NCI-H446 (cell line): ENCODE measurements at places on chromosomes 6 and 20.

DNA sequence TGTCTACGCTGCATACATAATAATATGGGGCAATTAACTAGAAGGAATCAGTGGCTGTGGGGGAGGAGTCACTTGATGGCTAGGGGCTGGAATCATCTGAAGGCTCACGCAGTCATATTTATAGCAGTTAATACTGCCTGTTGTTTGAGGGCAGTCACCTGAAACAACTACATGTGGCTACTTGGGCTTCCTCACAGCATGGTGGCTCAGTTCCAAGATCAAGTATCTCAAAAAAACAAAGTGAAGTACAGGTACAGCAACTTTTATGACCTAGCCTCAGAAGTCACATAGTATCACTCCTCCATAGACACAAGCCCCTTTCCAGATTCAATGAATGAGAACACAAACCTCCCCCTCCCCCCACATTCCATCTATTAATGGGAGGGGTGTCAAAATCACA is 63.7 kb downstream of the STX11 start:
- no peak for DNase-seq

DNA sequence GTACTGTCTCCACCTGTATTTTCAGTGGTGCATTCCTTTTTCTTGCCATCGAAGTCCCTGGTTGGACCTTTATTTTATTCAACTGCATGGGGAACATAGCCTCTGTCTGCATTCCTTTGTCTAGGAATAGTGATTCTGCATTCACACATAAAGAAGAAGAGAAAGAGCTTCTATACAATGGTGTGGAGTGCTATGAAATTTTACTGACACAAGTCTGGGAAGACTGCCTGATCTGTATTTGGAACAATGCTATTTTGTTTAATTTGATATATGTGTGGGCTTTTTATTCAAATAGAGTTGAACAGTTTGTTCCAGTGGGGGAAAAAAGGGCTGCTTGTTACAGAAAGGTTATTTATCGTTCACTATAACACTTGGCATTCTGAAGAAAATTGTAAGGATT is 375.7 kb upstream of the POU3F2 start:
- DNase-seq, result no peak

- DNase-seq, result no peak
These were observed 74.3 kb downstream of the RALGAPA2 start for GRCh38 chr20:20637998-20638725.

DNA sequence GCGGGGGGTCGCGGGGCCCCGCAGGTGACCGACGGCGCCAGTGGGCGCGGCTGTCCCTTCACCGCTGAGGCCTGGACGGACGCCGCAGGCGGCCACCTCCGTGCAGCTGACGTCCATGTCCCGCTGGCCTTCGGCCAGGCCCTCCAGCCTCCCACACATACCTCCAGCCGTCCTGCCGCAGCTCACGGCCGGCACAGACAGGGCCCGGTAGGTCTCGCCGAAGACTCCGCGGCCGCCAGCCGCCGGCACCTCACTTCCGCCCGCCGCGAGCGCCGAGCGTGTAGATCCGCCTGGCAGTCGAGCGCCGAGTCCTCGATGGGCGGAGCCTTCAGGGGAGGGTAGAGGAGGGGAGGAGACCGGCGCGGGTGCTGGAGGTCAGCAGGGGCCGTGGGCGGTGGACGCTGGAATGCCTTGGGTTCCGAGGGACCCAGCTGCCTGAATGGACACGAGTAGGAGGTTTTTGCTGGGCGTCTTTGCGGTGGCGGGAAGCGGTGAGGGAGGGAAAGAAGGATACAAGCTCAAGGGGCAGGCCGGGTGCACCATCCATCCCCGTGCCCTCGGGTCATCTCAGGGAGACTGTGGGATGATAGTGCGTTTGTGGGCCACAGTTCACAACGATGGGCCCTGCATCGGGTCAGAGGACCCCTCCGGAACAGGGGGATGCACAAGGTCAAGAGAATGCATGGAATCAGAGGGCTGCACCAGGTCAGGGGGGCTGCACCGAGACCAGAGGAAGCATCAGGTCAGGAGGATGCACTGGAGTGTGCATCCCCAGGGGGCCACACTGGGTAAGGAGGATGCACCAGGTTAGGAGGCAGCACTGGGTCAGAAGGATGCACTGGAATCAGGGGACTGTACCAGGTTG is at the start of gene EXOC2:
EXOC2 (minus strand) TSS at position 282 of the 865 bp plus-strand sequence. CDS start 55,321 bp downstream, outside the sequence.
- peak; percentile 83 for DNase-seq

DNA sequence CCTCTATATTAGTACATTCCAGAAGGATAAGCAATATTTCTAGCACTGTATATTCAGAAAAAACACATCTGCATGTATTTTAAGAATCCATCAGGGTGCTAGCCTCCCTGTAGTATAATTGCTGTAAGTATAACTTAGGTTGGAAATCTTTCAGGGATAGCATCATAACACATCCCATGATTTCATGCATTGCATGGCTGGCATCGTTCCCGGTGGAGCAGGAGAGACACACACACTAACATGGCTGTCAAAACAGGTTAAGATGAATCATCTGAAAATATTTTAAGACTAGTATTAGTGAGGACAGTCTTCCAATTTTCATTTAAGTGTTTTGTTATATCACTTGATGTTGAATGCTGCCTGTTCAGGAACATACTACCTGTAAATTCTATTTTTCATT is 32.1 kb upstream of the CENPW start:
- DNase-seq, result no peak

DNA sequence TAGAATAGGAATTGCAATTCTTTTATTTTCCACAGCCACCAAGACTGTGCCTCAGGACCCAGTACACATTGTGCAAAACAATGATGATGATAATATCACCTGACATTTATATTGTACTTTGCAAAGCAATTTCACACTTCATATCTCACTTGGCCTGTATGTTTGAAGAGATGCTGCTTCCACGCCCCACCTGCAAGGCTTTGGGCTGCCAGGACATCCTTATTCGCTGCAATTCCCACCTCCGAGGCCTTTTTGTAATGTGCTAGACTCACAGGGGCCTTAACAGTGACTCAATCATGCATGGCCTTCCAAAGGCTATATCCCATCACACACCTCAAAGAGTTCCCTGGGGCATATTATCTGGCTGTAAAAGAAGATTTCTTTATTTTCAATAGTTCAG is 200.9 kb downstream of the MYLK4 start:
- no peak for DNase-seq

DNA sequence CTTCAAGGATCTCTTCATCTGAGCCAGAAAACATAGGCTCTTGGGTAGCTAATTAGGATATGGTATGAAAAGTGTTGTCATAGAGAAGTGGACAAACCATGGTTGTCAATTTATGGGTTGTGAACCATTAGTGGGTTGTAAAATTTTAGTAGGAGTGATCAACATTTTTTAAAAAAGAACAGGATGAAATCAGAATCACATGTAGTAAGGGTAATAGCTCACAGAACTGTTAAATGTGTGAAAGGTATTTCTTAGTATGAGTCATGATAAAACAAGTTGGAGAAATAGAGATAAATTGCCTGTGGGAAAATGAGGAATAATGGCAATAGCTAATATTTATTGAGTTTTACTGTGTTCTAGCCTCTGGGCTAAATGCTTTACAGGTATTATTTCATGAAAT is 113.4 kb downstream of the MAP3K4 start:
- no peak for DNase-seq

DNA sequence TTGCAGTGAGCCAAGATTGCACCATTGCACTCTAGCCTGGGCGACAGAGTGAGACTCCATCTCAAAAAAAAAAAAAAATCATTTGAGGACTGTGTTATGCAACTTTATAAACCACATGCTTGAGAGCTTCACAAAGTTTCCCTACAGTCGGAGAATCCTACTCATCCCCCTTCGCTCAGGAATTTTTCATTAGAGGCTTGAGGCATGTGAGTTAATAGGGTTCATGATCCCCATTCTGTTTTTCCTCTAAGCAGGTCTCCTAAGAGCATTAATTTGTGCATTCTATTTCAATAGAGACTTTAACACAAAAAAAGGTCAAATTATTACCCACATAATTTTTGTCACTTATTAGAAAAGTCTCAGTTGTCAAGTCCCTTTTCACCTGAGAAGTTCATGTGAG is 103.7 kb upstream of the SOX4 start:
- DNase-seq, result no peak

DNA sequence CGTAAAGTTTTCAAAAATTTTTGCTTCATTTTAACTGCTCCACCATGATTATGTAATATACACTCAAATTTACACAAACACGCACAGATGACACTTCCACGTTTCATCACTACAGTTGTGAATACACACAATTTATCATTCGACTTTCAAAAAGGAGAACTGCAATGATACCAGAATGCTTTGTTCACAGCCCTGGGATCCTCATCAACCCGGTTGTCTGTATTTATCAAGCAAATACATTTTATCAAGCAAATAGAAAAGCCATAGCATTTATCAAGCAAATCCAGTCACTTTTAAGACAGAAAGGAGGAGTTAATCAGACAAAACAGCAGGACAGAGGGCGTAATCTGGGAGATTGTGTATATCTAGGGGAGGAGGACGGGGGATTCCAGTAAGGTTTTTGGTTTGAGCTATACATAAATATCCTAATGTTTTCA is 20.3 kb upstream of the ABT1 start:
- DNase-seq, result no peak

- no peak for DNase-seq
These were observed 263.5 kb downstream of the TFAP2A start for GRCh38 chr6:10151144-10151915.

DNA sequence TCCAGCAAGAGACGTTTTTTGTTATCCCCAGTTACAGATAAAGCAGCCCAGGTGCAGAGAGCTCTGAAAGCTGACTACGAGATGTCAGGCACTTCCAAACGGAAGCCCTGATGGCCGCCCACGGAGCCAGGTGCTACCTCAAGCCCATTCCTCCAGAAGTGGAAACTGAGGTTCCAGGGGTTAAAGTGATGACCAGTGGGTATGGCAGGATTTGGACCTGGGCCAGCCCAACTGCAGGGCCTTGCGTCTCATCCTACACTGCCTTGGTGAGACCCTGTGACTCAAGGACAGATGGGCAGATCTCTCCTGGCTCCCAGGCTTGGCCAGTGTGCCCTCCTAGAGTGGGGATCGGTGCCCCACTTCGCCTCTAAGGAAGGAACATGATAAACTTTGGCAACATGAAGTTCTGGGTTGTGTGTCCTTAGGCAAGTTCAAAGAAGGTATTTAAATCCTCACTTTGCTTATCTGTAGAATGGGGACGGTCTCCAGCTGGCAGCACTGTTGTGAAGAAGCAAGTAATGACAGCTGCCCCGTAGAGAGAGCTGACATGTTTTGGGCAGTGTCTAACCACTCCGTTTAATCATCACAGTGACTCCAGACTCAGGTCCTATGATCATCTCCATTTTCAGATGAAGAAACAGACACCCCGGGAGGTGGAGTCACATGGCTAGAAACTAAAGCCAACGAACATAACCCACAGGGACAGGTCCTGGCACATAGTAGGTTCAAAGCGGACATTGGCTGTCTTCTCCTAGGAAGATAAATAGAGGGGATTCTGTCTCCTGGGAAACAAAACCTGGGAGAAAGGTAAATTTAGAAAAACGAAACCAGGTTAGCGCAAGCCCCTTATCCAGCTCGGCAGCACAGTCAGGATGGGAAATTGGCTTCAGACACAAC is 34.4 kb upstream of the CDH22 start:
- DNase-seq, result no peak

DNA sequence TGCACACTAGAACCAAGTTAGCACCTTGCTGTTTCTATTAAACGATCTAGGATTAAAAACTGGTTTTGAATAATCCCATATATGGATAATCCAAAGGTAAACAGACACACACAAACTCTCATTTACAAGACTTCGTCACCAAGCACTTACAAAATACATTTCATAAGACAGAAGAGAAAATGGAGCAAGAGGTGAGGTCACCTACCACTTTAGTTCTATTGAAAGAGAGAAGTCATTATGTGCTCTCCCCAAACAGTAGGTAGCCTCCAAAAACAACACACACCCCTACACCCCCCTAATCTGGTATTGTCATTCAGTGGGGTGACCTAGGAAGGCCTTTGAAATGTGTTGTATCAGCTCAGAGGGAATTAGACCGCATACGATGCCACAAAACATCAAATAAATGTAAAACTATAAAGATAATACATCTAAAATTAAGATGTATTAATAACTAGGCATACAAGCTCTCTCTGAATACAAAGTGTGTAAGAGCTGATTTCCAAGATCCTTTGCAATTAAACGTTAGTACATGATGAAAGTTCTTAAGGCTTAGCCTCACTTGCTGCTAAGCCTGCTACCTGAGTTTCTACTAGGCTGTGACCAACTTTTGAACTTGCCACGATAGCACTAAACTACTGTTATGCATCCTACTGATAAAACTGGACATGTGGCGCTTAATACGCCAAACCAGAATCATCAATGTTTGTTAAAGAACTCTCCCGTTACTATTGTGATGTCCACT is 1.6 kb downstream of the SRPK1 start:
- no peak for DNase-seq

GRCh38 chr20:33481431-33481941 is 8.4 kb upstream of the CBFA2T2 start:
- no peak for DNase-seq

GRCh38 chr20:62134735-62135231 is 8.4 kb downstream of the PSMA7 start:
- no peak for DNase-seq

DNA sequence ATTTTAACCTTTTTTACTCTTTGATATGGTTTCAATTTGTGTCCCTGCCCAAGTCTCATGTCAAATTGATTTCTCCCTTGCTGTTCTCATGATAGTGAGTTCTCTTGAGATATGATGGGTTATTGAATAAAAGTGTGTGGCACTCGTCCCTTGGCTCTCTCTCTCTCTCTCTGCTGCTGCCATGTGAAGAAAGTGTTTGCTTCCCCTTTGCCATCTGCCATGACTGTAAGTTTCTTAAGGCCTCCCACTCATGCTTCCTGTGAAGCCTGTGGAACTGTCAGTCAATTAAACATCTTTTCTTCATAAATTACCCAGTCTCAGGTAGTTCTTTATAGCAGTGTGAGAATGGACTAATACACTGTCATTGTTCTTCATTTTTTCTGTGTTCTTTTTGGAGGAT is 48.5 kb downstream of the LIN28B start:
- DNase-seq, result no peak

DNA sequence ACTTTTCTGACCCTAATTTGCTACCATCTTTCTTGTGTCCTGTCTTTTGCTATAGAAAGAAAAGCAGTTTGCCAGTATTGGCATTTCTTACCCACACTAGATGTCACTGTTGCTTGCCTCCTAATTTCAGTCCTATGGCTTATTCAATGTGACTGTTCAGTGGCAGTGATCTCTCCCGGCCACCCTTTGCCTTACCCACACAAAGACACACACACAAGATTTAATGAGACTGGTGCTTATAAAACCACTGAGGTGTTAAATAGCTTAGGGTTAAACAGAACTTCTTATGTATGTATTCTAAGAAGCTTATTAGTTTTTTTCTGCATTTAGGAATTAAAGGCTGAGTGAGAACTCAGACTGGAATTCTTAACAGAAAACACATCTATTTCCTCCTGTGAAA is 233.6 kb upstream of the ASCC3 start:
- peak; percentile 34 for DNase-seq

GRCh38 chr6:149906405-149906804 is 8.5 kb upstream of the RAET1E start:
- no peak for DNase-seq

GRCh38 chr6:130748041-130748440 is 79.2 kb upstream of the SMLR1 start:
- DNase-seq, result no peak

- DNase-seq, result no peak
These were observed 156.6 kb downstream of the ZDHHC14 start for GRCh38 chr6:157537556-157537955.

GRCh38 chr20:25063546-25063945 is 5.6 kb upstream of the ACSS1 start:
- DNase-seq, result no peak

GRCh38 chr6:115838763-115839401 is 221.8 kb downstream of the FRK start:
- DNase-seq, result no peak
